ENCODE measurements at places on chromosomes 6 and 20. TPM values are rescaled to one million over a fixed set of nuclear protein-coding genes. Genes with fewer than 3 reads are reported as not detected.

Gene B3GAT2
- not detected for total RNA-seq

Gene SLC17A1
- not detected for total RNA-seq

Gene MLN
- not detected for total RNA-seq

Gene FUT9
- total RNA-seq = not detected

Gene BACH2
- total RNA-seq = 22.9 TPM

Gene HLA-DPB1
- total RNA-seq = 21.4 TPM

Gene SAMD5
- not detected for total RNA-seq

Gene GNMT
- total RNA-seq = 0.24 TPM

Gene ENPP5
- not detected for total RNA-seq

Gene TRIM10
- total RNA-seq = 0.16 TPM

Gene HLA-DRB5
- total RNA-seq = 1.5 TPM

Gene TMEM244
- total RNA-seq = not detected

Gene OOEP
- 0.26 TPM for total RNA-seq

Gene AAR2
- 20.6 TPM for total RNA-seq

Gene ADGRB3
- total RNA-seq = not detected

Gene MAK
- 1.1 TPM for total RNA-seq

Gene PLEKHG1
- total RNA-seq = 2.5 TPM

Gene SDC4
- total RNA-seq = 21.6 TPM

Gene GTSF1L
- total RNA-seq = not detected

Gene VSX1
- total RNA-seq = not detected

Gene HSPA1L
- 2.9 TPM for total RNA-seq

Gene FERMT1
- 0.48 TPM for total RNA-seq

Gene NXT1
- 25.0 TPM for total RNA-seq

Gene RAB32
- 0.37 TPM for total RNA-seq

Gene RPS6KA2
- 1.3 TPM for total RNA-seq

Gene SYNE1
- 26.0 TPM for total RNA-seq

Gene GATA5
- total RNA-seq = not detected

Gene CFAP206
- not detected for total RNA-seq

Gene IRAK1BP1
- total RNA-seq = 1.7 TPM

Gene GTF2H4
- total RNA-seq = 39.9 TPM

Gene SNAP91
- not detected for total RNA-seq

Gene COL20A1
- total RNA-seq = 0.17 TPM

Gene CBLN4
- not detected for total RNA-seq

Gene CST9L
- total RNA-seq = not detected

Gene COL21A1
- not detected for total RNA-seq

Gene GOPC
- total RNA-seq = 20.4 TPM

Measured in activated T-helper 17 cell treated with anti-CD3 and anti-CD28 coated beads, Interleukin-2, amount 50 U/mL, for 72 hours (primary cell).